IPS DF 19.7 (cell line): ENCODE measurements at places on chromosomes 16 and 17.

- no peak for DNase-seq
Measured at GRCh38 chr17:72656130-72656763, 436.2 kb downstream of the SLC39A11 start.

GRCh38 chr16:86635176-86635876 lies 57.0 kb downstream of the FOXL1 start:
- DNase-seq = no peak

DNA sequence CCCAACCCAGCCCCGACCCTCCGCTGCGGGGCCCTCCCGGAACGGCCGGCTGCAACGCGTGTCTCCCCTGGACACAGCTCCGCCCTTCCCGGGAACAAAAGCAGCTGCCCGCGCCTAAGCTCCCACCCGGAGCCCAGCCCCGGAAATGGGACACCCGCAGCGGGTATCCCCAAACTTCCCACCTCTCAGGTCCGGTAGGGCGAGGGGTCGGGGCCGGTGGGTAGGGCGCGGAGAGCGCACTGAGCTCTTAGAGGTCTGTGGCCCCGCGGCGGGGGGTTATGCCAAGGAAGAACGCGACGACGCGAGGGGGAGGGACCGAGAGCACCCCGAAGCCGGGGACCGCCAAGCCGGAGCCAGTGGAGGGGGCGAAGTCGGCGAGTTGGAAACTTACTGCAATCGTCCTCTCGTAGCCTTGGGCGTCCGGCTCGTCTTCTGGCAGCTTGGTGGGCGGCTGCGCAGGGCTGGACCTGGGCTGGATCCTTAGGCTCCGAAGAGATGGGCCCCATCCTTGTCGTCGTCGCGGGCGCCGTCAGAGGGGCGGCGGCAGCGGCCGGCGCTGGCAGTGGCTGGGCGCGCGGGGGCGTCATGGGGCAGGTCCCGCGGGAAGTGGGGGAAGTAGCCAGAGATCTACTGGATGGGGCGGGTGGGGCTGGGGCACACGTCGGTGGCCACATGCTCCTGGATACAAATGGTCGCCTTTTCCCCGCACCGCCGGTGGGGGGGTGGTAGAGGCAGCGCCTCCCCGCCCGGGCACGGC lies 6.9 kb downstream of the USP6 start:
- DNase-seq = no peak

DNA sequence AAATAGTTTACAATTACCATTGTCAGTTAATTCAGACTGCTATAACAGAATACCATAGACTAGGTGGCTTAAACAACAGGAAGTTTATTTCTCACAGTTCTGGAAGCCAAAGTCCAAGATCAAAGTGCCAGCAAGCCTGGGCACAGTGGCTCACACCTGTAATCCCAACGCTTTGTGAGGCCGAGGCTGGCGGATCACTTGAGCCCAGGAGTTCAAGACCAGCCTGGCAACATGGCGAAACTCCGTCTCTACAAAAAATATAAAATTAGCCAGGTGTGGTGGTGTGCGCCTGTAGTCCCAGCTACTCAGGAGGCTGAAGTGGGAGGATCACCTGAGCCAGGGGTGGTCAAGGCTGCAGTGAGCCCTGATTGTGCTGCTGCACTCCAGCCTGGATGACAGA lies 71.3 kb upstream of the TBX2 start:
- DNase-seq = no peak

GRCh38 chr17:81228834-81229665 lies 6.3 kb upstream of the CEP131 start:
- DNase-seq = no peak
